Stimulated activated CD8-positive, alpha-beta memory T cell treated with anti-CD3 and anti-CD28 coated beads, Interleukin-7, amount 100 ng/mL, for 4 hours (primary cell): ENCODE measurements at places on chromosomes 12 and 14.

- DNase-seq = no peak
These were observed 31.0 kb downstream of the PEBP1 start for GRCh38 chr12:118166946-118167345.

DNA sequence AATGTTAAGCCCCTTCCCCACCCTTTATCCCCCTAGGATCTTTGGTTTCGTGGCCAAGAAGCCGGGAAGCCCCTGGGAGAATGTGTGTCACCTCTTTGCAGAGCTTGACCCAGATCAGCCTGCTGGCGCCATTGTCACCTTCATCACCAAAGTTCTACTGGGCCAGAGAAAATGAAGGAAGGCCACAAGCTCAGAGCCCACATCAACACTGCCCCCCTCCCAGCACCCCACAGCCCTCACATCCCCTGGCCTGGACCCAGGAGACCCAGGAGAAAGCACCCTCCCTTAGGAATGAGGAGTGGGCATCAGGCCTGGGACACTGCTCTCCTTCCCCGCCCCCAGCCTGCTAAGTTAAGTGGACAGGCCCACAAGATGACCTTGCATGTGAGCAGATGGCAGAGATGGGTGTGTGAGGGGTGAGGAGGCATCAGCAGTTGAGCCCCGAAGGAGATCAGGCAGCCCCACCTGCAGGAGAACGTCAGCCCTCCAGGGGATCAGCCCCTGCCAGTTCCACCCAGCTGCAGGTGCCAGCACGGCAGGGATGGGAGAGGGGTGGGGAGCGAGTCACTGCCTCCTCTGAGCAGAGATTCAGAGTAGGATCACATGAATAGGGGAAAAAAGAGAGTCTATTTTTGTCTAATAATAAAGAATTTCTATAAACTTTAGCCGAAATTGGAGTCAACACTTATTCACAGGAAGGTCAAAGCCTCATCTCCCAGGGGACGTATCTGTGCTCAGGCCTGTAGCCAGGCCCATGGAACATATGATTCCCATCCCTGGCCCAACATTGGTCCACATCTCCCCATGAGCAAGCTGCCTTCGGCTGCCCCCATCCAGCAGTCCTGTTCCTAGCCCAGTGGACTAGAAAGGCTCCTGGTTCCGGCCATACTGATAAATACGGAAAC lies 14.1 kb downstream of the TNS2 start:
- DNase-seq = no peak

DNA sequence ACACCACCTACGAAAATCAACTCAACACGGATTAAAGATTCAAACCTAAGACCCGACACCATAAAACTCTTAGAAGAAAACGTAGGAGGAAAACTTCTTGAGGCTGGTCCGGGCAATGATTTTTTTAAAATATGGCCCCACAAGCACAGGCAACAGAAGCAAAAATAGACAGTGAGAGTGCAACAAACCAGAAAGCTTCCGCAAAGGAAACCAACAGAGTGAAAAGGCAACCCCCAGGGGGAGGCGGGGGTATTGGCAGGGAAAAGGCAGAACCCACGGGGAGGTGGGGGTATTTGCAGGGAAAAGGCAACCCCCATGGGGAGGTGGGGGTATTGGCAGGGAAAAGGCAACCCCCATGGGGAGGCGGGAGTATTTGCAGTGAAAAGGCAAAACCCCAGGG lies 20.5 kb upstream of the FBRSL1 start:
- no peak for DNase-seq

DNA sequence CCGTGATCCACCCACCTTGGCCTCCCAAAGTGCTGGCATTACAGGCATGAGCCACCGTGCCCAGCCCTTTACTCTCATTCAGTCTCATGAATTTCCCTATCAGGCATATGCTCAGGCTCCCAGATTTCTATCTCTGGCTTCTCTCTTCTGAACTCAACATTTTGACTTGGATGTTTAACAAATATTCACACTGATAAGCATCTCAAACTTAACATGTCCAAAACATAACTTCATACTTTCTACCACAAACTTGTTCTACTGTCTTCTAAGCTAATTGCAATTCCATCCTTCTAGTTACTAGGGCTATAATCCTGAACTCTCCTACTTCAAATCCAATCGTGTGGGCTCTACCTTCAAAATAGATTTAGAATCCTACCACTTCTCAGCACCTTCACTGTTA lies 73.9 kb upstream of the PAWR start:
- DNase-seq = no peak
